Activated CD4-positive, alpha-beta memory T cell treated with anti-CD3 and anti-CD28 coated beads for 36 hours (primary cell): ENCODE measurements at places on chromosomes 1 and 21. TPM values are rescaled to one million over a fixed set of nuclear protein-coding genes. Genes with fewer than 3 reads are reported as not detected.

DNA sequence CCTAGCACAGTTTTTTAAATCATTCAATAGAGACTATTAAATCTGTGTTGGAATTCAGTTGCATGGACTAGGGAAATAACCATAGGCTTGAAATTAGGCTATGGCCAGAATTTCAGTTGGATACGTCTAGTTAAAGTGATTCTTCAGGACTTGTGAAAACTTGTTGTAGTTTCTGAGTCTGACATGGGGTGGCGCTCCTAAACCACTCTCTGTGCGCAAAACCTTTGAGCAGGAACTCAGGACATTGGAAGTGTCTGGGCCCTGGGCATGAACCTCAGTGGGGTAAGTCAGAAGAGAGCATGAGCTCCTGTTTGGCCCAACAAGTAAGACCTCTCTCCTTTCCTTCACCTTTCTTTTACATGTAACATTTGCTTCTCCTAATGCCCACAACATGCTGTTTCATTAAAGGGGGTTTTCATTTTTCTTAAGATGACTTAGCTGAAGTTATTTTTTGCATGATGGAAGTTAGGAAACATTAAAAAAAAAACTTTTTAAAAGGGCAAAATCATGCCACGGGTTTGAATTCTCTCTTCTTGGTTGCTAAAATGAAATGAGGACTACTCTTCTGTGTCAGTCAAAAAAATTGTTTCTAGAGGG lies 17.1 kb upstream of the CCDC190 start:
- DNase-seq: peak; percentile 53
- H3K4me3 ChIP-seq: no peak overlapping the region
- no peaks in the 10 kb centered on the region for H3K4me1 ChIP-seq
- H3K27me3 ChIP-seq: peaks cover 20% of the 10 kb centered on the region
- H3K27ac ChIP-seq: no peak overlapping the region

DNA sequence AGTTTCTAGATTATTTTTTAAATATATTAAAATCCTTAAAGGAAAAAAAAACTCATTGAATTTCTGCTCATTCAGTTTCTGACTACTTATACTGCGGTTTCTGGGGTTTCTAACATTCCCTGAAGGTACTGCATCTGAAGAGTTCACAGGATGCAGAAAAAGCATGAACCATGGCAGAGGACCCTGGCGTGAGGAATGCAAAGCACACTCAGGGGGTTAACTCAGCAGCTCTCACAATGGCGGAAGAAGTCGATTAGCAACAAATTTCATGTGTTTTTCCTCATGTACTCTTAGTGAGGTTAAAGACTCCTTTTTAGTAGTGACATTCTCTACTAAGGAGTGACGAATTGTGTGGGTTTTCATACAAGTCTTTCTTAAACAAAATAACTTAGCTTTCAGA lies 975.6 kb downstream of the NCAM2 start:
- H3K4me1 ChIP-seq: no peaks in the 10 kb centered on the region
- no peaks in the 10 kb centered on the region for H3K36me3 ChIP-seq
- no peak for DNase-seq
- no peak overlapping the region for H3K27ac ChIP-seq

GRCh38 chr1:83497563-83497962 lies 501.4 kb downstream of the TTLL7 start:
- H3K4me3 ChIP-seq: no peak overlapping the region
- H3K36me3 ChIP-seq: no peaks in the 10 kb centered on the region
- no peak for DNase-seq
- H3K4me1 ChIP-seq: peaks cover 25% of the 10 kb centered on the region
- H3K27ac ChIP-seq: no peak overlapping the region
- no peaks in the 10 kb centered on the region for H3K27me3 ChIP-seq

DNA sequence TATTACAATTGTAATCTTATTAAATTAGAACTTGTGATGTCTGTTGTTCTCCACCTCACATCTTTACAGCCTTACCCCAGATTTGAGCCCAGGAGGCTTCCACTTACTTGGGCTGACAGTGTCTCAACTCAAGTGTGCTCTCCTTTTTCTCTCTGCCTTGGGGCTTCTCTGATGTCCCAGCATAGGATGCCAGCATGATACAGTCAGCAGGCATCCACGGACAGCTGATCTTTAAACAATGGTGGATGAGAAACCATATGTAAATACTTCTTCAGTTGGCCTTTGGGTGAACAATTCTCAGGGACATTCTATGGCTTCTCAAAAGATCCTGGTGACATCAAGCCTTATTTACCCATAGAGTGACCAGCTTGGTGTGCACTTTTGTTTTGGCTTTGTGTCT lies 107.6 kb upstream of the GORAB start:
- peaks cover 17% of the 10 kb centered on the region for H3K27me3 ChIP-seq
- no peak for DNase-seq
- H3K27ac ChIP-seq: no peak overlapping the region

- H3K4me3 ChIP-seq: no peak overlapping the region
- no peaks in the 10 kb centered on the region for H3K36me3 ChIP-seq
- peaks cover 24% of the 10 kb centered on the region for H3K27me3 ChIP-seq
Observed at GRCh38 chr21:41562101-41563000, 54.4 kb upstream of the TMPRSS2 start.

DNA sequence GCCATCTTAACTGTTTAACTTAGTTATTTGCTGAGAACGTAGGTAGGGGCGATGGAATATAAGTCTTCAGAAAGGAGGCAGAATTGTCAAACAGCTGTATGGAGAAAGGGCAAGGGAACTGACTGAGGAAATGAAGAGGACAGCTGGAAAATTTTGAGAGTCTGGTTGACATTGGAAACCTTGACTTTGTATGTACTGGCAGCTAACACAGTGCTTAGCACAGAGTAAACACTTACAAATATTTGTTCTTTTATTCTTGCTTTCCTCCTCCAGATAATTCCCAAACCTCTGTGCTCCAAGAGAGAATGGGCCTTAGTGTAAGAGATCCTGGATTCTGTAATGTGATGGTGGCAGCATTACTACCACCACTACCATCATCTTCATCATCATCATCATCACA lies 91.3 kb downstream of the ZSCAN20 start:
- no peak for DNase-seq
- no peak overlapping the region for H3K4me3 ChIP-seq
- H3K4me1 ChIP-seq: no peaks in the 10 kb centered on the region
- no peak overlapping the region for H3K27ac ChIP-seq
- H3K36me3 ChIP-seq: no peaks in the 10 kb centered on the region

GRCh38 chr1:207313131-207313530 lies 8.3 kb upstream of the CD55 start:
- H3K27ac ChIP-seq: no peak overlapping the region
- no peak for DNase-seq
- peaks cover 2% of the 10 kb centered on the region for H3K27me3 ChIP-seq
- H3K4me1 ChIP-seq: peaks cover 20% of the 10 kb centered on the region
- no peak overlapping the region for H3K4me3 ChIP-seq

DNA sequence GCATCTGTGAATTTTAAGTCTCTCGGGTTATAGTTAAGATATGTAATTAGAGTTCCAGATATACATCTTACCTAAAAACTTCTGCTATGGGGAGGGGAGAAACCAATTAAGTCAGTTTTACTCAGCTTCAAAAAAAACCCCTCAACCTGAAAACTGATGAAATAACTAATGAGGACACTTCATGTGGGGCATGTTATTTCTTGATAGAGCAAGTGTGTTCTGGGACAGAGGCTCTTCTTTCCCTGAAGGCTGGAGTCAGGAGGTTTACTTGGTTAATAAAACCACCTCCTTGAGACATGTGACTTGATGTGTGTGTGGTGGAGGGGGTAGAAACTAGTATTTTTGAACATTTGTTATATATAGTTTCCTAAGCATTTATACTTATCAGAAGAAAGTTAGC lies 313.0 kb upstream of the ST6GALNAC5 start:
- no peak for DNase-seq
- H3K4me1 ChIP-seq: no peaks in the 10 kb centered on the region
- no peak overlapping the region for H3K27ac ChIP-seq
- no peak overlapping the region for H3K4me3 ChIP-seq

DNA sequence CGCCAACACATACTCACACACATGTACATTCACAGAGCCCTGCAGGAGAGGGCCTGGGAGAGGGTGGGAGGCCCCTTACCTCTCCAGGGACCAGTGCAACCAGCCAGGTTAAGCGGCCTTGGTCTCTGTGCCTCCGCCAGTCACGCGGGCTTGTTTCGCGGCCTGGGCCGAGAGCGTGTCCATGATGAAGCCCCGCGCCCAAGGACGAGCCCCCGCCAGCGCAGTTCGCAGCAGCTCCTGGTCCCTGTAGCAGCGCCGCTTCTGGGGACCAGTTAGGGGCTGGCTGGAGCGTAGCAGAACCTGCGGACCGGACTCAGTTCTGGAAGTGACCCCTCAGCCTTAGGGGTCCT lies 7.3 kb upstream of the FAM167B start:
- H3K4me3 ChIP-seq: peak overlapping the region; percentile 78
- peaks cover 19% of the 10 kb centered on the region for H3K4me1 ChIP-seq
- H3K36me3 ChIP-seq: no peaks in the 10 kb centered on the region
- no peak for DNase-seq
- no peaks in the 10 kb centered on the region for H3K27me3 ChIP-seq
- no peak overlapping the region for H3K27ac ChIP-seq

GRCh38 chr1:3690282-3691065 lies 38.2 kb downstream of the TP73 start:
- no peak overlapping the region for H3K27ac ChIP-seq
- H3K4me3 ChIP-seq: no peak overlapping the region
- peaks cover 3% of the 10 kb centered on the region for H3K27me3 ChIP-seq
- no peaks in the 10 kb centered on the region for H3K4me1 ChIP-seq

GRCh38 chr1:6508154-6508815 lies 16.8 kb upstream of the PLEKHG5 start:
- H3K27me3 ChIP-seq: no peaks in the 10 kb centered on the region
- H3K36me3 ChIP-seq: no peaks in the 10 kb centered on the region
- no peak overlapping the region for H3K27ac ChIP-seq

TNNT2 gene
- not detected for total RNA-seq

PLXNA2 gene
- total RNA-seq: 0.34 TPM

FCRL4 gene
- not detected for total RNA-seq

GBP3 gene
- 4.5 TPM for total RNA-seq

MAP3K7CL gene
- total RNA-seq: 4.8 TPM

C1orf115 gene
- 0.73 TPM for total RNA-seq

TRIM63 gene
- 0.17 TPM for total RNA-seq

RIMS3 gene
- 4.0 TPM for total RNA-seq

TRIM67 gene
- total RNA-seq: not detected

FMO5 gene
- 0.27 TPM for total RNA-seq

OR6P1 gene
- total RNA-seq: not detected

IGSF9 gene
- 0.05 TPM for total RNA-seq

OR6N1 gene
- not detected for total RNA-seq

TEDDM1 gene
- total RNA-seq: not detected
